Fibroblast of skin of right quadriceps (primary cell): ENCODE measurements at places on chromosomes 2 and 18.

DNA sequence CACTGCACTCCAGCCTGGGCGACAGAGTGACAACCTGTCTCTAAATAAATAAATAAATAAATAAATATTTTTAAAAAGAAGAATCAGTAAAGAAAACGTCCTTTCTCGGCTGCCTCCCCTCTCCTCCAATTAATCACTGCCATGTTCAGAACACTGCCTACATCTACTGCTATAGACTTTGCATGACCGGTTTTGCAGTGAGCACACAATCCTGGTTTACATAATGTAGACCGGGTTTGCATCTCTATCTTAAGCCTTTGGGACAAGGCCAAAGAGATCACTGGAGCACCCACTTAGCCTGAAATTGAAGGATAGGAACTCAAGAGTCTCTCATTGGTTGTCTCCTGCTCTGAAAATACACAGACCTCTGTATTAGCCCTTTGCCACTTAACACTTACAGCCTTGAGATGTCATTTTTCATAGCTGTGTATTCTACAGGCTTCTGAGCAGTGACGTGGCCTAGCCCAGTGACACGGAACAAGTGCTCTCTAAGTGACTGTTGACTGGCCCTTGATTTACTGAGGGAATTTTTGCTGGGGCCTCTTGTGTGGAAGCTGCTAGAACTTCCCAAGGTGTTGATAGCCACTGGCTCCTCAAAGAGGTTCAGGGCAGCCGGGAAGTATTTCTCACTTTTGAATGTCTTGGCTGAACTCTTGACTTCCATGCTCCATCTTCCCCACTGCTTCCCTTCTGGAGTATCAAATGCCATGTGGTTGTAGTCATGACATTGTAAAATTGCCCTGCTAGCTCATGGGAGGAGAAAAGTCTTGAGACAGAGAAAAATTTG lies 45.3 kb upstream of the CCBE1 start:
- peak; percentile 91 for DNase-seq

GRCh38 chr2:188473306-188473705 lies 181.6 kb downstream of the GULP1 start:
- DNase-seq, result no peak

- DNase-seq, result no peak
Measured at GRCh38 chr18:22200611-22201225, 31.3 kb downstream of the GATA6 start.

GRCh38 chr2:68643874-68644485 lies 601 bp downstream of the PROKR1 start:
- DNase-seq, result no peak

DNA sequence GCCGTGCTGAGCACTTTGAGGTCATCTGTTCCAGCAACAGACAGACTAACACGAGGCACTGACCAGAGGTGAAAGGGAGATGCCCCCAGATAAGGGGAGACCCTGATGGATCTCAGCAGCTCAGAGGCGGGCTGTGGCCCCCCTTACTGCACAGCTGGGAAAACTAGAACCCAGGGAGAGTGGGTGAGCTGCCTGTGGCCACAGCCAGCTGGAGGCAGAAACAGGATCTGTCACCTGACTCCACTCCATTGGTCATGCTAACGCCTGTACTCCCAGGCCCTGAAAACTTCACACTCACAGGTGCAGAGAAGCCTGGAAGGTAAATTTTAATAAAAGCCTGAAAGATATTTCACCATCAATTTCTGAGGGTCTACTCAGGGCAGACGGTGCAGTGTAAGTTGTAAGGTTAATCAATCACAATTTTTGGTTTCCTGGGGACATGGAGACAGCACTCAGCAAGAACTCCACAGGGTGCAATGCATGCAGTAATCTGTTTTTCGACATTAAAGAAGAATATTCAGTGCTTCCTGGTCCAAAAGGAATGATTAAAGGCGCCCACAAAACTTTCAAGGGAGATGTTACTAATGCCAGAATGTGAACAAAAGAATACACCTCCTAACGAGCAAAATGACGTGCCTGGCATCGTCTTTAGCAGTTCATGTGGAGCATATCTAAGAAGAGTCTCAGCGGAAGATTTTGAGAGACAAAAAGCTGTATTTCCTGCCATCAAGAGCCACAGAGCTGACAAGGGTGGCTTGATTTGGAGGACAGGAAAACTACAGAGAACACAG lies 173.4 kb downstream of the EIPR1 start:
- no peak for DNase-seq

- peak; percentile 1 for DNase-seq
Measured at GRCh38 chr2:17719562-17720371, 33.8 kb downstream of the SMC6 start.

GRCh38 chr2:16330012-16330411 lies 335.6 kb downstream of the CYRIA start:
- DNase-seq, result peak; percentile 3

DNA sequence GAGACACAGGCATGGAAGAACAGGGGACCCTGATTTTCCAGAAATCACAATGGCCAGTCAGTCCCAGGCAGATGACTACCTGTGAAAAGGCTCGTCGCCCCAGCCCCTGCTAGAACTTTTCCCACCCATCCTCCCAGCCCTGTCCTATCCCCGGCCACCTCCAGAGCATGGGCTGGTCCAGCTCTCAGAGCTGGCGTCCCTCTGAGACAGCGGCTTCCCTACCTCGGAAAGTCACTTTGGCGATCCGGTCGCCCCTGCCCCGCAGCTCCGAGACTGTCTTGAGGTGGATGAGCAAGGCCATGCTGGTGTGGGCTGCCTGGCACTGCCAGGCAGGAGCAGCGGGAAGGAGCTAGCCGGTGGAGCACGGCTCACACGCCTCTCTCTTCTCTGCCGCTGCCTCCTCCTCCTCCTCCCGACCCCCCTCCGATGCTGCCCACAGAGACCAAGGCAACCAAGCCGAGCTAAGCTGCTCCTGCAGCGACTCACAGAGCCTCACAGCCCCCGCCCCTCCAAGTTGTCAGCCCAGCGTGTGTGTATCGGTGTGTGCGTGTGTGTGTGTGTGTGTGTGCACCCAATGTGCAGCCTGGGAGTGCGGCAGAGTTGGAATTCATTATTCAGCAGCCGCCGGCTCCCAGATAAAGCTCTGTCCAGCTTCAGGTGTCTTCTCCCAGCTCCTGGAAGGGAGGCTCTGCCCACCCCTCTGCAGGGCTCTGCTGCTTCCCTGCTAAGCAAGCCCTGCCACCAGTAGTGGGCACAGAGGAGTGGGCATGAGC lies 80.5 kb upstream of the OTOF start:
- peak; percentile 16 for DNase-seq

- DNase-seq, result peak; percentile 39
Measured at GRCh38 chr2:40282428-40282827, 169.5 kb downstream of the SLC8A1 start.

DNA sequence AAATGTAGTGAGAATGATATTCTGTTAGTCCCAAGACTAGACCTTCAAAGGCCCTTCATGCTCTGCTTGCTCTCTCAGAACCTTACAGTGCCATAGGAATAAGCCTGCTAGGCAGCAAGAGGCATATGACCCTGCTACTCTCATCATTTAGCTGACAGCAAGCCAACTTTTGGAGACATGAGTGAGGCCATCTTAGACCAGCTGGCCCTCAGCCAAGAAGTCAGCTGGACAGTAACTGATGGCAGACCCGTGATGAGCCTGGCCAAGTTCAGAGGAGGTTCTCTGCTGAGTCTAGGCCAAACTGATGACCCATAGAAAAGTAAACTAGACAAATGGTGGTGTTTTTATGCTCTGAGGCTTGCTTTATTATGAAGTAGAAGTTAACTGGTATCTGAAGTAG lies 82.6 kb downstream of the C18orf54 start:
- DNase-seq, result no peak

- DNase-seq, result no peak
Measured at GRCh38 chr2:231687133-231687852, 21.0 kb upstream of the PTMA start.

- DNase-seq, result peak; percentile 43
Measured at GRCh38 chr2:71510196-71510807, 56.9 kb downstream of the DYSF start.

DNA sequence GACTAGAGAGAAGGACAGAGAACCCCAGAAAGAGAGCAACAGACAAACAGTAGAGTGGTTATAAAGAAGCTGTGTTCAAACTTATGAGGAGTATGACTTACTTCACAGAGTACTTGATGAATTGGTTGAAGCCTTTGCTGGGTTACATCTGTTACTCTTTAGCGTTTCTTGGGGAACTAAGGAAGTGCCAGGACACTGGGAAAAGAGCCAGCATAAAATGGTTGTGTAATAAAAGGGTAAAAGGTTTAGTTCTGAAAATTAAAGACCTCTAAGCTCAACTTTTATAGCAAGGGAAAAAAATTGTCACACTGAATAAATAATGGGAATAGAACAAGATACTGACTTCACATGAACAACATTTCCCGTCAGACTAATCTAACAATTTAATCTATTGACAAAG lies 17.0 kb upstream of the STAT4 start:
- peak; percentile 96 for DNase-seq

DNA sequence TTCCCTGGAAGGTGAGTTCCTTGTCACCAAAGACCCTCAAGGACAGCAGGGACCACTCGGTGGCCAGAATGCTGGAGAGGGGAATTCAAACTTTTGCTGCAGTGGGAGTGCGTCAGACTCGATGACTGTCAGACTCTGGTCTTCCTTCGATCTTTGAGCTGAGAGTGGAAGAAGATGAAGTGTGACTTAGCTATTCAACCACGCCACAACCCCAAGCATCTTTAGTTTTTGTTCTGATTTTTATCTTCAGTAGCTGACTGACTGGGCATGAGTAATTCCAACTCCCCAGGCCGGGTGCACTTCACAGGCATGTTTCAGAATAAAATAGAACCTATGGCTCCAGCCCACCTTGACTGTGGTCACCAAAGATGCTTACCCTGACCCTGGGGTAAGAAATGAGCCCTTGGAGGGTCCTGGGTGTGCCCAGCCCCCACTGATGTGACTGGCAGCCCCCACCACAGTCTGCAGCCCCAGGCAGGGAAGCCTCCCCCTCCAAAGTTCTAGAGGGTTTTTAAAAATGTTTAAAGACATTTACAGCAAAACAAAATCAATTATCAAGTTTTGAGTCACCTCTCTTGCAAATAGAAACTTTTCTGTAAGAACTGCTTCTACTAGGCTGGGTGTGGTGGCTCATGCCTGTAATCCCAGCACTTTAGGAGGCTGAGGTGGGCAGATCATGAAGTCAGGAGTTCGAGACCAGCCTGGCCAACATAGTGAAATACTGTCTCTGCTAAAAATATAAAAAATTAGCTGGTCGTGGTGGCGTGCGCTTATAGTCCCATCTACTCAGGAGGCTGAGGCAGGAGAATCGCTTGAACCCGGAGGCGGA lies 24.9 kb upstream of the YWHAQ start:
- DNase-seq, result peak; percentile 93

- no peak for DNase-seq
Measured at GRCh38 chr18:47520263-47520662, 268.8 kb upstream of the SKOR2 start.

DNA sequence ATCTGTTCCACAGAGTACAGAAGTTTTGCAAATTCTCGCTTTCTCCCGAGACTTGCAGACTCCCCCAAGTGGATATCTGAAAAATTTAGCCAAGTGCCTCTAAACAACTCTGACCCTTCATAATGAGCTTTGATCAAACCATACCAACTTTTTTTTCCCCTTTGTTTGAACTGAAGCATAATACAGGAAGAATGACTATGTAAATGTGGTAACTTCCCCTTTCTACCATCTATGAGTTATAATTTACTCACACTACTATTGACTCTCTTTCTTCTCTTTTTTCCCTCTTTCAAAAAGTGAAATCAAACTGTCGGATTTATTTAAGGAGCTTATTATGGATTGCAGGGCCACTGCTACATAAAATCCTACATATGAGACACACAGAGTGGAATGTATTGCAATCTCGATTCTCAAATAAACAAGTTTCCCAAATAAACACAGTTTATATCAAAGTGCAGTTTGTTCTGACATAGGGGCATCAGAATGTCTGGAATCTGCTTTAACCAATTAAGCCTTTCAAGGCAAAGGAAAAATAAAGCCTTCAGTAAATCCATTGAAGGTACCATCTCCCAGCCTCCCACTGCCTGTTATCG lies 1.4 kb upstream of the ZNF804A start:
- peak; percentile 69 for DNase-seq

DNA sequence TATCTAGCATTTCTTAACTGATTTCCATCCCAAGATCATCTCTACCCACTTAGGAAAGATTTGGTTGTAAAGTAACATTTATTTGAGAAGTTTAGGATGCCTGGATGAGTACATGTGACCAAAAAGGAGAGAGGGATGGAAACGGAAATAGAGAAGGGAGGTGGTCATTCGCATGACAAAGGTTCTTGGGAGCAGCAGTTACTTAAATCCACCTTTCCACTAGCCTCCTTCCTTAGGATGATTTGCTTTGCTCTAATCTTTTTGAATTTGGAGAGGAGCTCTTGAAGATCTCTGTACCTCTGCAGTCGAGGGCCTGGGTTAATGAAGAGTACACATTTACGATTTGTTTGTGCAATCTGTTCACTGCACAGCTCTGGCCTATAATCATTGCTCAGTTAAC lies 623.5 kb downstream of the EPHA4 start:
- DNase-seq, result no peak

GRCh38 chr18:79819968-79820351 lies 22.2 kb downstream of the KCNG2 start:
- no peak for DNase-seq

DNA sequence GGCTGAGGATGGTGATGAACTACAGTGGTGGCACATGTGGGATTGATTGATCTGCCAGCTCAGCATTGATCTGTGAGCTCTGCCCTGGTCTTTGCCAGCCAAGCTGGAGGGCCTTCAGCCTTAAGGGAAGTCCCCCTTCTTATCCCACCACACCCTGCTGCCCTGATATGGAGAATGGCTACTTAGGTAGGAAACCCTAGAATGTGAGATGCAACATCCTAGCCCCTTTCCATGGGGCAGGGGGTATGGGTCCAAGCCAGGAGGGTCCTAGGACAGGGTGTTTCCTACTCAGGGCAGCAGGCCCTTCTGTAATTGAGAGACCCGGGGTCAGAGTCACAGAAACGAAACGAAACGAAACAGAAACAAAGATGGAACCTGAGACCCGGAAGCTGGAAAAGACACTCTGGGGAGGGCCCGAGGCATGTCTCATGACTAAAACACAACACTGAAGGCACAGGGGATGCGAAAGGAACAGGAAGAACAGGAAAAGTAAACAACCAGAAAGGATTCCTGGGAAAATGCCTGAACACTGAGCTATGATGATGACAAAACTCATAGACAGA lies 16.9 kb upstream of the SULT1C2 start:
- DNase-seq, result peak; percentile 26

DNA sequence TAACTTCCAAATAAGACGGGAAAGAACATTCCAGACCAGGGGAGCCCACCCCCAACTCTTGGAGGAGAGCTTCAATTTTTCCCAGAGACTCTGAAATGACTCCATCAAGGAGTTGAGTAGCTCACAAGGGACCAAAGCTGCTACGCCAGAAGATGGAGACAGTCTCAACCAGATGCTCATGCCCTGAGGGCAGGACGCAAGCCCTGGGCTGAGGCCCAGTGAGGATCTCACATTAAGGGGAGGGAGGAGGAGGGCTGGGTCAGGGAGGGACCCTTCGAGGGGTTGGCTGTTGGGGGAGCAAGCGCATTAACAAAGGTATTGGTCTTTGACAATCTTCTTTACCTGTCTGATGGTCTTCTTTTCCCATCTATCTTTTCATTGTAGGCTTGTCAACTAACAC lies 141.3 kb upstream of the SLC1A4 start:
- no peak for DNase-seq

GRCh38 chr2:18792684-18793083 lies 203.3 kb upstream of the NT5C1B start:
- DNase-seq, result no peak
